Stimulated activated CD4-positive, alpha-beta T cell treated with anti-CD3 and anti-CD28 coated beads, Interleukin-12 subunit alpha, Interleukin-12 subunit beta, amount 100 ng/mL, for 4 hours (primary cell): ENCODE measurements at places on chromosomes 13 and 19.

GRCh38 chr13:111518161-111518792 is 197.8 kb downstream of the TEX29 start:
- no peak for DNase-seq

DNA sequence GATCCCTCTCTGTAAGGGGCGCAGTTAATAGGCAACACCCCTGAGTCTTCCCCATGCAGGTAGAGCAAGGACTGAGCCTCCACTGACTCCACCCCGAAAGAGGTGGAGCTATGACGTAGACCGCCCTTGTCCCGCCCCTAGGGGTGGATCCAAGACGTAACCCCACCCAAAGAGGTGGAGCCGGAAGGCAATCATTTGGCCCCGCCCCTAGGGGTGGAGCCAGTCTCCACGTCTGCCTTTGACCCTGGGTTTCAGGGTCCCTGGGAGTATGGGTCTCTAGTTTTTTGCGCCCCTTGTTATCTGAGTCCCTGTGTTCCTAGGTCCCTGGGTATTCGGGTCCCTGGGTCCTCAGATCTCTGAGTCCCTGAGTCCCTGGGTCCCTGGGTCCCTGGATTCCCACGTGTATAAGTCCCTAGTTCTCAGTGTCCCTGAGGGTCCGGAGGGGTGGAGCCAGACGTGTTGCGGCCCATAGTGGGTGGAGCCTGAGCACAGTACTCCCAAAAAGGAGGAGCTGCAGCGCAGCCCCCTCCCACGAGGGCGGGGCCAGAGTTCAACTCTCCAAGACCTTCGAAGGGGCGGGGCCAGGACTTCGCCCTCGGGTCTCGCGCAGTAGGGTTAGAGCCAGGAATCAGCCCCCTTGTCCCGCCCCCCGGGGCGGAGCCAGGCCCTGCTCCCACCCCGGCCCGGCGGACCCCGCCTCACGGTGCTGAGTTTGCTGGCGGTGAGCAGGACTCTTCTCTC is 5.3 kb downstream of the DENND1C start:
- DNase-seq: peak; percentile 42

GRCh38 chr13:81406639-81407292 is 1065.8 kb upstream of the SPRY2 start:
- no peak for DNase-seq

DNA sequence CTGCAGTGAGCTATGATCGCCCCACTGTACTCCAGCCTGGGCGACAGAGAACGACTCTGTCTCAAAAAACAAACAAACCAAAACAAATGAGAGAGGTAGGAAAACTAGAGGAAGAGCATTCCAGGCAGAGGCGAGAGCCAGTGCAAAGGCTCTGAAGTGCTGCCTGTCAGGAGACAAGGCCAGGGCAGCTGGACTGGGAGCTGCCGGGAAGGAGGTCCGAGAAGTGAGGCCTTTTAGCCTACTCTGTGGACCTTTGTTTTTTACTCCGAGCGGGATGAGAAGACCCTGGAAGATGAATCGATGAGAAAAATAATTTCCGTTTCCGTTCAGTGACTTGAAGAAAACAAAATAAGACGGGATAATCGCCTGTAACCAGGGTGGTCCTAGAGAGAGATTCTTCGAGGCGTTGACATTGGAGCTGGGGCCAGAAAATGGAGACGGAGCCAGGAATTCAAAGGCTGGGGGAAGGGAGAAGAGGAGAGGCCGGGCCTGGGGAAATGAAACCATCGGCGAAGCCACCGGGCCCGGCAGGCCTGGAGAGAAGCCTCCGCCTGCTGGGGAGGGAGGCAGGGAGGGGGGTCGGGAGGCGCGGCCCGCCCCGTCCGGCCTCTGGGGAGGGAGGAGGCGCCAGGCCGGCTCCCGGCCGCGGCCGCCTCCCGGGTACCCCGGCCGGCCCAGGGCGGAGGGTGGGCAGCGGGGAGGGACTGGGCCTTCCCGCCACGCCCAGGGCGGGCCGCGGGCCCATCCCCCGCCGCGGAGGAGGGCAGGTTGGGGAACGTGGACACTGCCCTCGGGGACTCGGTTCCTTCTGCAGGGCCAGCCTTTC is 7.8 kb upstream of the SERTAD1 start:
- DNase-seq: peak; percentile 43

DNA sequence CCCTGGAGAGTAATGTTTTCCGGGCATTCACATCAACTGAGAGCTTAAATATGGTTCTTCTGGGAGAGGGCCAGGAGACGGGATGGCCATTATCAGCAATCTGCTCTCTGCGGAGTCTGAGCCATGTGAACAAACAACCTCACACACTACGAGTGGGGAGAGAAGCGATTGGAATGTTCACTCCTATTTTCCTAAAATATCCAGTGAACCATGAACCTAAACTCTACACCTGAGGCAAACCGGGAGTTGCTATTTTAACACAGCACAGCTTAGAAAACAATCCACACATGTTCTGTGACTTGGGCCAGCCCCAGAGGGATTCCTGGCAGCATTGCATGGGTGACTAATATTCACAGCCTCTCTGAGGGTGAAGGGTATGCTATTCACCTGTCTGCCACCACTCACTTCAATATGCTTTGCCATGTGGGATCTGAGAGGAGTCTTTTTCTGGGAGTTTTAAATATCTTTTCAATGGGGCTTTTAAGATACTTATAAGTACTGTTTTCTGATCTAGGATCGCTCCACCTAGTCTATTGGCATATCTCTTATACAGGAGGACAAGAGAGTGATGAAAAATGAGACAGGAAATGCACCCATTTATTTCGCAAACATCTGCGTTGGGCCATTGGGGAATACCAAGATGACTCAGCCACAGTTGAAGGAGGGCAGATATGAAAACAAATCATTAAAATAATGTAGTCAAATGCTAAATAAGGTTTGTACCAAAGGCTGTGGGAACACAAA is 72.6 kb upstream of the SERP2 start:
- DNase-seq: no peak

DNA sequence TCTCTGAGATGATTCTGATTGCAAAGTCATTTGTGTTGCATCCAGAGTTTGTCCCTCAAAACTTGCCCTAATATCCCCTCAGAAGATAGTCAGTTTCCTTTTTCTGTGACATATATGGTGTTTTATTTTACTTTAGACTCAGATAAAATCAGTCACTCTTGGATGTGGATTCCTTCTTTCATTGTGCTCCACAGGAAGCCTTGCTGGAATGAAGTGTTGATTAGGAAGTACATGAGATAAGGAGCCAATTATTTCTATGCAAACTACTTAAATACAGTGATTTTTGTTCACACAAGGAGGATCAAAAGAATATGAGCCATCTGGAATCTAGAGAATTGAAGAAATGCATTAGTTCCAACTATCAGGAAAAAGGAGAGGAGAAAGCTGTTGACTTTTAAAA is 107.6 kb upstream of the RXFP2 start:
- no peak for DNase-seq

- DNase-seq: no peak
Observed at GRCh38 chr13:59982631-59983382, 180.9 kb downstream of the DIAPH3 start.

DNA sequence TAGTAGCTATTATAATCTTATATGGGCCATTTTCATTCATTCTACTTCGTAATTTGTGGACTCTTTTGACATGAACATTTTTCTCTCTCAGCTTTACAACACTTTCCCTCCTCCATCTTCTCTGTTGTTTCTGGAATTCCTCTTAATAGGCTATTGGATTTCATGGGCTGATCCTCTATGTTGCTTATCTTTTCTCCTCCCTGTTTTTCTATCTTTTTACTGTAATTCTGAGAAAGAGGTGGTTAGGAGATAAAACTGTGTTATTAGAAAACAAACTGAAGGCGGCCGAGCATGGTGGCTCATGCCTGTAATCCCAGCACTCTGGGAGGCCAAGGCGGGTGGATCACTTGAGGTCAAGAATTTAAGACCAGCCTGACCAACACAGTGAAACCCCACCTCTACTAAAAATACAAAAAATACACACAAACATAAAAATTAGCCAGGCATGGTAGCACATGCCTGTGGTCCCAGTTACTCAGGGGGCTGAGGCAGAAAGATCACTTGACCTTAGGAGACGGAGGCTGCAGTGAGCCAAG is 188.1 kb downstream of the UGGT2 start:
- no peak for DNase-seq

GRCh38 chr13:75725736-75726135 is 89.6 kb downstream of the LMO7 start:
- DNase-seq: no peak

- no peak for DNase-seq
Observed at GRCh38 chr19:28556371-28556770, 656.6 kb downstream of the UQCRFS1 start.

- DNase-seq: no peak
Observed at GRCh38 chr13:94706101-94706842, 6.1 kb downstream of the SOX21 start.

GRCh38 chr13:45138282-45138681 is 18.0 kb downstream of the GTF2F2 start:
- DNase-seq: no peak

- no peak for DNase-seq
Observed at GRCh38 chr19:55091126-55091910, 15.6 kb downstream of the EPS8L1 start.

DNA sequence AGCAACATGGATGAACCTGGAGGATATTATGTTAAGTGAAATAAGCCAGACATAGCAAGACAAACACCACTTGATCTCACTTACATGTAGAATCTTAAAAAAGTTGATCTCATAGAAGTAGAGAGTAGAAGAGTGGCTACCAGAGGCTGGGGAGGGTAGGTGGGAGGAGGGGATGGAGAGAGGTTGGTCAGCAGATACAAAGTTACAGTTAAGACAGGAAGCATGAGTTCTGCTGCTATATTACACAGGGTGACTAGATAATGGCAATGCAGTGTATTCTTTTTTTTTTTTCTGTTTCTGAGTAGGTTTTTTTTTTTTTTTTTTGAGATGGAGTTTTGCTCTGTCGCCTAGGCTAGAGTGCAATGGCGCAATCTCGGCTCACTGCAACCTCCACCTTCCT is 15.2 kb upstream of the THSD1 start:
- no peak for DNase-seq

DNA sequence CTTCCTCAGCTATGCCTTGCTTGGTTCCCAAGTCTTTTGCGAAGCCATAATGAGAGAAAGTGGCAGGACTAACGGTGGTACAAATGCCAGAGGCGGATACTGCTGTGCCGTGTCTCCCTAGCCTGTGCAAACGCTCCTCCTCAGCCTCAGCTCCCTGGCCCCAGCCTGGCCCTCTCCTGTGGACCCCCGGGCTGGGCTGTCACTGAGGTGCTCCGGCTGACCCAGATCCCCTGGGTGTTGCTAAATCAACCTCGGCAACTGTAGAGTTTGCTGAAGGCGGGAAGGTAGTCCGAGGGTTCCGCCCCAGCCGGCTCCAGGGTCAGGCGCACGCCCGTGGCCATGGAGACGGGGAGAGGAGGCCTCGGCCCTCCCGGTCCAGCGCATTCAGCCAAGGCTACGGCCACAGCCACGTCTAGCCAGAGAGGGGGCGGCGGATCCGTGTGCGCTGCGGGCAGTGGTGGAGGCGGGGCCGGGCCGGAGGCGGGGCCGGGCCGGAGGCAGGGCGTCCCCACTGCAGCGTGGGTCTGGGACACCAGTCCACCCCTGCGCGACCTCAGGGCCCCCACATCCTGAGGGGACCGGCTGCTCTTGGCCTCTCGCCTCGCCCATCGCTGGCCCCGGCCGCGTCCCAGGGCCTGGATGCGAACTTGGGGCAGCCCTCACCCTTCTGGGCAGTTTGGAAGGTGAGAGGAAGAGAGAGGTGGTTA is 16.4 kb upstream of the ZNF492 start:
- no peak for DNase-seq

GRCh38 chr19:11223200-11223599 is 16.2 kb upstream of the ANGPTL8 start:
- no peak for DNase-seq

DNA sequence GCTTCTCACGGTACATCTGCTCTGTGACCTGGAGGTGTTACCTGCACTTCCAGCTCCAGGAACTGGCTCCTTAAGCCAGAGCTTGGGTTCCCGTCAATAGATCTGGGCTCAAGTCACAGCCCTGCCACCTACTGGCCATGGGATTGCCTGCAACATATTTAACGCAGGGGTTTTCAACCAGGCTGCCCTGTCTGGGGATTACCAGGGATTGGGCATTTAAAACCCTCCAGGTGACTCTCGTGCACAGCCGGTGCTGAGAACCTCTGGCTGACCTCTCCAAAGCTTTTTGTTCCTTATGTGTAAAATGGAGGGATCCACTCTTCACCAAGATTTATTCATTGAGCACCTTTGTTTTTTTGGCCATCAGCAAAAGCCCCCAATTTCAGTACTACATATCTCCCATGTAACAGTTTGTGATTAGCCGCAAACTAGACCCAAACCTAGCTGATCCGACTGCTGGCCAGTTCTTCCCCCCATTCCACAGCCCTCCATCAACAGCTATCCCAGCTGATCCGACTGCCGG is 76.6 kb upstream of the STK24 start:
- peak; percentile 71 for DNase-seq

- no peak for DNase-seq
Observed at GRCh38 chr19:47275791-47276461, 1.2 kb downstream of the INAFM1 start.

DNA sequence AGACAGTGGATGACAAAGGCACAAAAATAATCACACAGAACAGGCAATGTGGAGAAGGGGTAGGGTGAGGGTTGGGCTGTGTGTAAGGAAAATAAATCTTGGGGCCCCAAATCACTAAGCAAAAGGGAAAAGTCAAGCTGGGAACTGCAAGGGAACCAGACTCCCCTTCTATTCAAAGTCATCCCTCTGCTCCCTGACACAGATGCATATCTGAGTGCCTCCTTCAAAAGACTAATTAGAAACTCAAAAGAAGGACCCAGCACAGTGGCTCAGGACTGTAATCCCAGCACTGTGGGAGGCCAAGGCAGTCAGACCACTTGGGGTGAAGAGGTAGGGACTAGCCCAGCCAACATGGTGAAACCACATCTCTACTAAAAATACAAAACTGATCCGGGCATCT is 18.3 kb downstream of the ZNF611 start:
- DNase-seq: no peak

DNA sequence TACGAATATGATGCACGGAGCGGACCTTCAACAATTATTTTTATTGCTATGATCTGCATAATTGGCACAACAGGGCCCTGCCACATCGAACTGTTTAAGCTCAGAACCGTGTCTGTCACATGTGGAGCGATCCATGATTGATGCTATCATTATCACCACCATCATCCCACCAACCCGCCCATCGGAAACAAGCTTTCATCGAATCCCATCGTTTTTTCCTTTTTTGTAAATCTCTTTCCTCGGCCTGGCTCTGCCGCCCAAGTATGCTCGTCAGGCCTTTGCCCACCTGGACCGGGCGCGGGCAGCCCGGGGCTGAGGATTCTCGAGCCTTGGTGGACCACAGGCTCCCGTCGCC is 533 bp upstream of the DCAF15 start:
- DNase-seq: no peak

- DNase-seq: no peak
Observed at GRCh38 chr19:43552616-43553015, 19.6 kb downstream of the ZNF575 start.

- no peak for DNase-seq
Observed at GRCh38 chr13:28340272-28340793, 154.6 kb downstream of the FLT1 start.
